Gastroesophageal sphincter (tissue), 4 donors: ENCODE measurements at places on chromosomes 3 and 15. TPM values are rescaled to one million over a fixed set of nuclear protein-coding genes. Genes with fewer than 3 reads are reported as not detected.

DNA sequence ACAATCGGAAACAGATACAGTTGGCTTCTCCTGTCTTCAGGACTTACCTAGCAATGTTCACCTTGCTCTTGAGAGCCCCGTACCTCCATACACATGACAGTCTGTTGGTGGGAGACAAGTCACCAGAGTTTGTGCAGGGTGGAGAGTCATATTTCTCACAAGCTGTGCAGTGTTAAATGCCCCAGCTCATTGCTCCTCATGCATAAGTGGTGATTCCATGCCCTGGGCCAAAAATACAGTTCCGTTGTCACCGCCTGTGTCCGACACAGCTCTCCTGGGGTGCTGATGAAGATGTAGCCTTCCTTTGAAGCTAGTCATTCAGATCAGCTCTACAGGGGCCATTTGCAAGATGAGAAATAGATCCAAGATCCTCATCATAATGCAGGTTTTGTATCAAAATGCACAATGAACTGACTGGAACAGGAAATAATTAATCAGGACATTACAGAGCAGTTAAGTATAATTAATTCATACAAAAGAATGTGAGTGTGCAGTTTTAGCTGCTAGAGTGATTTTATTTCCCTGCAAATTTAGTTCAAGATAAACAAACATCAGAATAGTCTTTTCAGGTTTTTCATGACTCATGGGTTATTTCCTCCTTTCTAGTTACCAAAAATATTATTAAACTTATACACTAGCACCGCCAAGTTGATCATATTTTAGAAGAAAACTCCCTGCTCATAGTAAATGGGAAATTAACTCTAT lies 66.5 kb downstream of the CD47 start:
- ATAC-seq = no peak

The FBXW12 gene
- total RNA-seq = not detected

GRCh38 chr15:58014470-58014869 lies 51.0 kb downstream of the ALDH1A2 start:
- no peak for ATAC-seq

DNA sequence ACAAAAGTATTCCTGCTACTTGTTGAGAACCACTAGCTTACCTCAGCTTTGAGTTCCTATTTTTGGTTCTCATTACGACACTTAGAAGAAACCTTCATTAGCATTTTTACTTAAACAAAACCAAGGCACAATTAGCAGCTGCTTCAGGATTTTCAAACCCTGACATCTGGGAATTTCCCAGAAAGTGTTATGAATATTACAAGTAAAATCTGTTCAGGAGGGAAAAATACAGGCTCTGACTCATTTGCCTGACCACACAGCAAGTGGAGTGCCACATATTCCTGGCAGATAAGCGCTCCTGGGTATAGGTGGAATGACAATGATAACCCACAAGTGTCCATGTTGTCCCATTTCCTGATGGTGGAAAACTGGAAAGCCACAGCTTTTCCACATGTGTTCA lies 10.3 kb upstream of the RFTN1 start:
- no peak for ATAC-seq

GRCh38 chr3:113629584-113630421 lies 66.6 kb downstream of the USF3 start:
- peak; percentile 21 for ATAC-seq

The NECTIN3 gene
- total RNA-seq = 45.1 TPM

The CCDC191 gene
- 3.5 TPM for total RNA-seq

GRCh38 chr15:64943512-64944225 lies 32.0 kb downstream of the ANKDD1A start:
- no peak for ATAC-seq

DNA sequence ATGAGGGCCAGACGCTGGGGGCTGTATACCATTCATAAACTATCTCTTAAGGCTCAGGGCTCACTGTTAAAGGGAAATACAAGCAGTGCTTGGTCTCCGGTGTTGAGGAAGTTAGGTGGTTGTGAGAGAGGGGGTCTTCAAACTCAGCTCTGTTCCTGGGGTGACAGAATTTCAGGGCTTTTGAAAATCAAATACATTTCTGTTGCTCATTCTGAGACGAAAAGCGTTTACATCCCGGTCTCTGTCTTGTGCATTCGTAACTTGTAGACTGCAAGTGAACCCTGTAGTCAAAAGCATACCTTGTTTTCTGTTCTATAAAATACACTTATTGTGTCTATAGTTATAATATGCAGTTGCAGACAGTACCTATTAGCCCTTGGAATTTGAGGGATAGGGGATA lies 1.7 kb downstream of the SLCO3A1 start:
- no peak for ATAC-seq

The PLXNB1 gene
- 186 TPM for total RNA-seq

The NXPE3 gene
- total RNA-seq = 15.2 TPM

The CTXN2 gene
- not detected for total RNA-seq
